ENCODE measurements at places on chromosomes 4 and X.
A peak's percentile ranks its signal among the peaks of the same experiment; 100 is the strongest.

DNA sequence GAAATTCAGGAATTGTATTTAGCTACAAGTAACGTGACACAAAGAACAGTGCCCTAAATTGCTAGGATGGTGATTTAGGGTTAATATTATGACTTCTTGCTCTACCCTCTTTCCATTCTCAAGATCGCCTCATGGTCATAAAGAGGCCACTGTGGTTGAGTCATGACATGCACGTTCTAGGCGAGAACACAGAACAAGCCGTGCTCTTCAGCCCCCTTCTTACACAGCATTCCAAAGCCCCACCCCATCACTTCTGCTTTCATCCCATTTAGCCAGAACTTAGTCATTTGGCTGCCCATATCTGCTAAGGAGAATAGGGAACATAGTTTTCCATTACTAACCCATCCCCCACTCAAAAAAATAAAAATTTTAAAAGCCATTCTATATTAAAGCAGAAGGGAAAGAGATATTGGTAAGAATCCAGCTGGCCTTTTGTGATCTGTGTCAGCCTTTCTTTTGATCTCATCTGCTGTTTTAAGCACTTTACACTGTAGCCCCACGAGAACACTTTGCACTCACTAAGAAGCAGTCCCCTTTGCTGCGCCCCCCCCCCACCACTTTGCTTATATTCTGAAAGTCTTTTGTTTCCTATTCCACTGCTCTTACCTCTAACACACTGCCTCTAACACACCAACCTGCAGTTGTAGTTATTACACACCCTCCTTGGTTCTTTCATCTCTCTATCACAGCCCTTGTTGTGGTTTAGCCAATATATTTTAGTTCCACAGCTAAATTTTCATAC, 28.4 kb downstream of the NPNT start:
- DNase-seq, result no peak

- no peak for DNase-seq
Observed at GRCh38 chr4:189597341-189597740, 343.3 kb upstream of the FRG1 start.

- no peak for DNase-seq
Observed at GRCh38 chr4:42390622-42391354, 6.5 kb upstream of the SHISA3 start.

DNA sequence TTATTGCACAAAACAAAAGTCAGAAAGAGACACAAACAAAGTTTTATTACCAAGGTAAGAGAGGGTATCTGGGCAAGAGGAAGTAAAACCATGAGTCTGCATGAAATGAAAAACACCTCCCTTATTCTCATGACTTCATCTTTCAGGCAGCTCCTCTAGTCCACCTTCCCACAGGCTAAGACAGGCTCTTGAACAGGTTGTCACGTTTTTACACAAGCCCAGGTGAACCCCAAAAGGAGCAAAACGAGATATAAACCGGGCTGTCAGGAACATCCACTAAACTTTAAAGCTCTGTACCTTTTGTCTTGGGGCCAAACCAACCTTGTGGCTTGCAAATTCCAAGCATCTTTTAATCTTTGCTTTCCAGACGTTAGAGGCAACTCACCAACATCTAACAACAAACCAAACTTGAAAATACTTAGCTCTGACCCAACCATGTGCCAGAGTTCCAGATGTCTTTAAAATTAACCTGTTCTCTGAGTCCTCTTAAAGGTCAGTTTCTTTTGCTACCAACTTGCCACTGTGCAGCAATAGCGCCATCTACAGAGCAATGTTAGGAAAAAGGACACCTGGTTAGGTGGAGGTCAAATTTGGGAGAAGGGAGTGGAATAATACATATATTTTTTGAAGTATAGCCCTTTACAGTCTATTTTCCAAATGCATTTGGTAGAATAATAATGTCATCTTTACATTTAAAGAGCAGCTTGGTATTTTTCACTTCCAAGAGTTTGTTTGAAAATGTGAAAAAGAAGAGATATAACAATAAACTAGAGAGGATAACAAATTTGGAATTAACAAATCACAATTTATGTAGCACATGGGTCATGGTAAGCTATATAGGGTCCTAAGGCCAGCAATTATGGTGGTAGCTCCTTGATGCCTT, 73.1 kb downstream of the QRFPR start:
- DNase-seq, result peak; percentile 25

GRCh38 chrX:40504801-40505605, 75.8 kb upstream of the ATP6AP2 start:
- DNase-seq, result no peak

- no peak for DNase-seq
Observed at GRCh38 chr4:95107635-95108034, 349.9 kb downstream of the BMPR1B start.

DNA sequence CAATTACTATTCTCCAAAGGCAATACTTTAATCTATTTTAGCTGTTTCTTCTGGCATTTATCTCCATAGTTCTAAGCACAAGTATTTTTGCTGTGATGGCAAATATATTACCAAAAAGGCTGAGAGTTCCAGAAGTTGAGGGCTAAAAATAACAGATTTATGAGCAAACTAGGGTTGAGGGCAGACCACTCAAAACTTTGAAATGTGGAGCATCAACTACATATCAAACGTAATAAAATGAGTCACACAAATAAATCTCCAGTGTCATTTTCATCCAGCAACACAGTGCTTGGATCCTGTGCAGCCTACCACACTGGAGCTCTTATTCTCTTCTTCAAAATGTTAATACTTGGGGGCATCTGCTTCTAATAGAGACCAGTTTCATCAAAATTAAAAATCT, 163.9 kb downstream of the HS3ST1 start:
- DNase-seq, result no peak

DNA sequence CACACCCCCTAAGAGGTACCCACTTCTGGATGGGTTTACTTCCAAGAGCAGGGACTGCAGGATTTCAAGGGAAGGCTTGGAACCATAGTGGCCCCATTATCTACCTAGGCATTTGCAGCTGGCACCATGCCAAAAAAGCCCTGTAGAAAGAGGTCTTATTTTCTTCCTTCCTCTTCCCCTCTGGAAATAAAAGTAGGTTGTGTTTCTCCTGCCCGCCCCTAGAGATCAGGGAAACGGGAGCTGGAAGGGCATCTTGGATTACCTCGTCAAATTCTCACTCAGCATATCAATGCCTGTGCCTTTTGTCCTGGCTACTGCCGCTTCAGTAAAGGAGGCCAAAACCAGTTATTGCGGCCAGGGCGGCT, 1.6 kb downstream of the SCD5 start:
- DNase-seq, result no peak
